ENCODE measurements at places on chromosomes 1 and 21.

- no peak for DNase-seq
Measured at GRCh38 chr1:44908427-44908826, 65.4 kb upstream of the PTCH2 start.

GRCh38 chr1:174726167-174726879, 273.4 kb upstream of the CACYBP start:
- no peak for DNase-seq

- no peak for DNase-seq
Measured at GRCh38 chr1:77994117-77994705, 10.5 kb upstream of the DNAJB4 start.

GRCh38 chr1:204445860-204446412, 34.3 kb upstream of the PPP1R15B start:
- no peak for DNase-seq

DNA sequence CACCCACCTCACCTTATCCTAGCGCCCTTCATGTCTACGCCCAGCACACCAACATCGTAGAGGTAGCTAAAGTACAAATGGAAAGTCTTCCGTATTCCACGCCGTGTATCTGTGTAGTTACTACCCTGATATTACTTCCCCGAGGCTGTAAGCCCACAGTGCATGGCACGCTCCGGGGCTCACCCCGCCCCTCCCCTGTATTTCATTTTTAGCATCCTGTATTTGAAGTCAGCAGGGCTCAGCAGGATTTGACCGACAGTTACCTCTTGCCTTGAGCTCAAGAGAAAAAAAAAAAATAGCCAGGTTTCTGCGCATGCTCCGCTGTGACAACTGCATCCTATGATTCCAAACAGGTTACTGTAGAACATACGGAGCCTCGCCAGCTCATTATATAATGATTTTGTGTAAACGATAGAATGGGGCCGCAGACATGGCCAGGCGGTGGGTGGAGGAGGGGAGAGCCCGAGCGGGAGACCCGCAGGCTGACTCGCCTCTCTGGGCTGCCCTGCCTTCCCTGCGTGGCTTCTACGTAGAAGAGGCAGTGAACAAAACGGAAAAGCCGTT, 1.3 kb downstream of the ABCG1 start:
- DNase-seq: no peak

- no peak for DNase-seq
Measured at GRCh38 chr1:197268012-197268411, at the start of gene CRB1. CRB1 (plus strand) TSS chr1:197268252; CDS start chr1:197268413, 161 bp downstream.

DNA sequence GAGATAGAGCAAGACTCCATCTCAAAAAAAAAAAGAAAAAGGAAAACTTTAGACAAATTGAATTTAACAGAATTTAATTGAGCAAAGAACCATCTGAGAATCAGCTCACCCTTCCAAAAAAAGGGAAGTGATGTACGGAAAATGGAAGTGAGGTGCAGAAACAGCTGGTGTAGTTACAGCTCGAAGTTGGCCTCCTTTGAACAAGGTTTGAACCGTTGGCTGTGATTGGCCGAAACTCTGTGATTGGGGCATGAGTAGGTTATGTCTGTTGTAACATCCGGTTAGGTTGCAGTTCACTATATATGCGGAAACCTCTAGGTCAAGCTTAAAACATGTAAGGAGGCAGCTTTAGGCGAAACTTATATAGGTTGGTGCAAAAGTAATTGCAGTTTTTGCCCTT, 97.9 kb upstream of the KIF26B start:
- DNase-seq: no peak

- no peak for DNase-seq
Measured at GRCh38 chr1:58629031-58629462, 52.0 kb upstream of the TACSTD2 start.

DNA sequence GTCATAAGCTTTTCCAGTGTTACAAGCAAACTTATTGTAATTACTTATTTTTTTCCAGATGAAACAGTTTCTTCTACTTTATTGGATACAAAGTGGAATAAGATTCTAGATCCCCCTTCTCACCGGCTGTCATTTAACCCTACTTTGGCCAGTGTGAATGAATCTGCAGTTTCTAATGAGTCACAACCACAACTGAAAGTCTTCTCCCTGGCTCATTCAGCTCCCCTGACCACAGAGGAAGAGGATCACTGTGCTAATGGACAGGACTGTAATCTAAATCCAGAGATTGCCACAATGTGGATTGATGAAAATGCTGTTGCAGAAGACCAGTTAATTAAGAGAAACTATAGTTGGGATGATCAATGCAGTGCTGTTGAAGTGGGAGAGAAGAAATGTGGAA, 95.5 kb downstream of the ZFYVE9 start:
- no peak for DNase-seq

GRCh38 chr1:182147951-182148350, 86.4 kb upstream of the ZNF648 start:
- DNase-seq: no peak

DNA sequence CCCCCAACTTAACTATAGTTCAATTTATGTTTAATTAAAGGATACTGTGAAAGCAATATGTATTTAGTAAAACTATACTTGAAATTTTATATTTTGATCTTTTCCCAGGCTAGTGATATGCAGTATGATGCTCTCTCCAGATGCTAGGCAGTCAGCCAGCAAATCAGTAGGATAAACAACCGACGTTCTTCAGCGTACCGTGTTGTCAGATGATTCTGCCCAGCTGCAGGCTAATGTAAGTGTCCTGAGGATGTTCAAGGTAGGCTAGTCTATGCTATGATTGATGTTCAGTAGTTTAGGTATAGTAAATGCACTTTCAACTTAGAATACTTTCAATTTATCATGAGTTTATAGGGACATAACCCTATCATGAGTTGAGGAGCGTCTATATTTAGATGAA, 762.6 kb downstream of the MRPL39 start:
- DNase-seq: no peak

DNA sequence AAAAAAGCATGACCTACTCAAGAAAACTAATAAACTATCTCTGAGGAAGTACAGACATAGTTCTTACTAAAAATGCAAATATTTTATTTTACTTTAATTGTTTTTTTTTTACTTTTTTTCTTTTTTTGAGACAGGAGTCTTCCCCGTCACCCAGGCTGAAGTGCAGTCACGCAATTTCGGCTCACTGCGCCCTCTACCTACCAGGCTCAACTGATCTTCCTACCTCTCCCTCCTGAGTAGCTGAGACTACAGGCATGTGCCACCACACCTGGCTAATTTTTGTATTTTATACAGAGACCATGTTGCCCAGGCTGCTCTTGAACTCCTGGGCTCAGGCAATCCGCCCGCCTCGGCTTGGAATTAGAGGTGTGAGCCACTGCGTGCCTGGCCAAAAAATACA, 1263.1 kb downstream of the KCNT2 start:
- DNase-seq: no peak

DNA sequence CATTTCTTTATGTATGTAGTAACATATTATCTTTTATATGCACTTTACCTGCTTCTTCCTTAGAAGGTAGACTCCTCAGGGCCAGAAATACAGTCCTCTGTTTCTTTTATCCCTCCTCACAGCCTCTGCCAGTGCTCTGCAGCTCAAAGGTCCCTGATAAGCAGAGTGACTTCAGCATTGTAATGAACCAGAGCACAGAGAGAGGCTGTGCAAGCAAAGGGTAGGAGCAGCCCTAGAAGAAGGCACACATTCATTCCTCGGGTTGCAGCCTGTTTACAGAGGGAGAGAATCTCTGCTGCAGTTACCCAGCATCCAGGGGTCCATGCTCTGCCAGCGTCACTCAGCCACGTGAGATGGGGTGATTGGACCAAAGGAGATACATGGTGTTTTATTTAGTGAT, 101.1 kb downstream of the RHOU start:
- no peak for DNase-seq

- no peak for DNase-seq
Measured at GRCh38 chr1:95504321-95504720, 270.3 kb downstream of the RWDD3 start.

DNA sequence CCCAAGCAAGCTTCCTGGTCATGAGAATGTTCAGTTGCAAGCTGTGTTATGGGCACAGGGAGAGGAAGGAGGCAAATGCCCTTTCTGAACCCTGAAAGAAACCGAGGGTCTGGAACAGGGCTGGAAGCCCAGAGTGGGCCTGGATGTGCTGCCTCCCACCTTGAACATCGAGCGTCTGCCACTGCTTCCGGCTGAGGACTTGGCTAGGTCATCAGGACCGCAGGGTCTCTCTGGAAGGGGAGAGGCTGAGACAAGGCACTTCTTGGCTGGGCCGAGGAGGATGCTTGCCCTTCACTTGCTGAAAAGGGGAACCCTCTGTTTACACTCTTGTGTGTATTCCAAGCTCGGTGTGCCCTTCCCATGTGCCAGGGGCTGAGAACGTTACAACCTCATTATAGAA, 168.0 kb upstream of the C1orf174 start:
- no peak for DNase-seq

DNA sequence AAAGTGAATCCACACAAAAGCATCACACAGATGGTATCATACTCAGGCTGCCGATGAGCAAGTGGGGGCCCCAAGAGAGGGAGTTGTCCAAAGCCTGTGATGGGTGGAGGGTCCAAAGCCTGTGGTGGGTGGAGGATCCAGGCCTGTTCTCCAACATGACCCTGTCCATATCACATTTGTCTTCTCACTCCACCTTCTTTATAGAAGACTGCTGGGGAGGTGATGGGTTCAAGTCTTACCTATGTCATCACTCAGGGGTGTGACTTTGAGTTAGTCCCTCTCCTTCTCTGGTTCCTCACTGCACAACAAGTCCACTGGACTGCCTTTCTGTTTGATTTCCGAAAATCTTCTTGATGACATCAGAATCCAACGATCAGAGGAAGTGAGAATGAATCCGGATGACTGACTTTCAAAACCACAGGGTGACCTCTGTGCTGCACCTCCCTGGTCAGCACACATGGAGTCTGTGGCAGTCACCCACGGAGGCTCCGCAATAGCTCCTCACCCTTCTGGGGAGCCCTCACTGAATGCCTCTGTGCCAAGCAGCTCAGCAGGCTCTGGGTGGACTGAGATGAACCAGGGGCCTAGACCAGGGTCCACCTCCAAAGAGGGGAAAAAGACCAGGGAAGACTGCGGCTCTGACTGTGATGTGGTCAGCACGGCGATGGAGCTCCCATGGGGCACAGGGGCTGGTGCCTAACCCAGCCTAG, 166.8 kb downstream of the HIVEP3 start:
- no peak for DNase-seq

DNA sequence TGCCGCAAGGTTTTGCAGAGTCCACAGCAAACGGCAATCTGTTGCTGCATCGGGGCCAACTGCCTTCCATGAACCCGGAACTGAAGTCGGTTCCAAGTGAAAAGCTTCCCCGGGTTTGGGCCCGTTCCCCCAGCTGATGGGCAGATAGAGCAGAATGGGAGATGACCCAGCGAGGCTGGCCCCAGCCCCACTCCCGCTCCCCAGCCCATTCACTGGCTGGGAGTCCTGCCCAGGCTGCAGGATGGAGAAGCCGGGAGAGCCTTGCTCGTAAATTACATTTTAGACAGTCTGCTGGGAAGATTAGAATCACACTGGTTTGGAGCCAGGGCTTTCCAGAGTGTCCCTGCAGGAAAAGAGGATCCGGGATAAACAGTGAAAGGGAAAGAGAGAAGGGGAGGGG, 31.6 kb upstream of the PAX7 start:
- no peak for DNase-seq

GRCh38 chr1:60740154-60740553, 342.2 kb upstream of the NFIA start:
- DNase-seq: no peak

DNA sequence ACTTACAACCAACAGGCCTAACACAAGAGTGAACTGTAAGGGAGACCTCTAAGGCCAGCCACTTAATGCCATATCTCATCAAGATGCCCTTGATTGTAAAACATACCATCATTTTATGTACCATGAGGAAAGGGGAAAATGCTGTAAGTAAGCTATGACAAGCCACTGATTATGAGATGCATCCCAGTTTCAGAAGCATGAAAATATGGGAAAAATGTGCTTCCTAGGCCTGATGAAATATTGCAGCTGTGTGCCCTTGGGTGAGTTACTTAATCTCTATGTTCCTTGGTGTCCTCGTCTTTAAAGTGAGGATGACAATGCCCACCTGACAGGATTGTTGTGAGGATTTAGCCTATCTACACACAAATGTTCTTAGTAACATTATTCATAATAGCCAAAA, 28.9 kb downstream of the H3-3A start:
- DNase-seq: no peak

DNA sequence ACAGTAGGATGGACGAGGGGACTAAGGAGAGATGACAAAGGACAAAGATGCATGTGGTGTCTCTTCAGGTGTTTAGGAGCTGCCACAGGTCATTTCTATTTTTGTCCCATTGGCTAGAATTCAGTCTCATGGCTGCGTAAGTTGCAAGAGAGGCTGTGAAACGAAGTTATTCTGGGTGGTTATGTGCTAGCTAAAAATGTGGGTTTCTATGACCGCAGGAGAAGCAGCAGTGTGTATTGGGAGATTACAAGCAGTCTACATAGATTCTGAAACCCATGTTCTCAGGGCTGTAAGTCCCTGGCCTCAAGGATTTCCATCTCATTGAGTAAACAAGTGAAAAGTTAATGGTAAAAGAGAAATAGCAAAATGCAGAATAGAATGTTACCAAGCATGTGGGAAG, 110.7 kb downstream of the SPATA46 start:
- DNase-seq: no peak

GRCh38 chr1:154999571-155000410, 2.8 kb upstream of the ZBTB7B start:
- DNase-seq: no peak

DNA sequence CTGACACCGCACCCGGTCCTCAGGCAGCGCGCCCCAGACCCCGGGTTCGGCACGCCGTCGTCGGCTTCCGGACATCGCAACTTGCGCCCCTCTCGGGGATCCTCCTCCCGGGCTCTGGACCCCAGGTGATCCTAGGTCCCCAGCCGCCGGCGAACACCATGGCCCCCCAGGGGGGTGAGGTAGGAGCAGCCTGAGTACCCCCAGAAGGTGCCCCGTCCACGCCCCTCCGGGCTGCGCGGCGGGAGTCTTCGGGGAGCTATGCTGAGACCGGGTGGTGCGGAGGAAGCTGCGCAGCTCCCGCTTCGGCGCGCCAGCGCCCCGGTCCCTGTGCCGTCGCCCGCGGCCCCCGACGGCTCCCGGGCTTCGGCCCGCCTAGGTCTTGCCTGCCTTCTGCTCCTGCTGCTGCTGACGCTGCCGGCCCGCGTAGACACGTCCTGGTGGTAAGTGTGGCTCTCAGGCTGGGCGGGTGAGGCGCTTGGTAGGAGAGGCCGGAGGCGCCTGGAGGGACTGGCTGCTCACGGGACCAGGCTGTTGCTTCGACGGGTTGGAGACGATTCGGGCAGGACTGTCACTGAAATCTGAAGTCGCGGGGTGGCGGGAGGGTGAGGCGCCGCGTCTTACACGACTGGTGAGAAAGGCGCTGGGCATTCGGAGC, 367 bp downstream of the WNT2B start:
- DNase-seq: no peak

Measured in thoracic aorta (tissue), 2 donors.